ENCODE measurements at places on chromosomes 11 and 22.
A peak's percentile ranks its signal among the peaks of the same experiment; 100 is the strongest.

DNA sequence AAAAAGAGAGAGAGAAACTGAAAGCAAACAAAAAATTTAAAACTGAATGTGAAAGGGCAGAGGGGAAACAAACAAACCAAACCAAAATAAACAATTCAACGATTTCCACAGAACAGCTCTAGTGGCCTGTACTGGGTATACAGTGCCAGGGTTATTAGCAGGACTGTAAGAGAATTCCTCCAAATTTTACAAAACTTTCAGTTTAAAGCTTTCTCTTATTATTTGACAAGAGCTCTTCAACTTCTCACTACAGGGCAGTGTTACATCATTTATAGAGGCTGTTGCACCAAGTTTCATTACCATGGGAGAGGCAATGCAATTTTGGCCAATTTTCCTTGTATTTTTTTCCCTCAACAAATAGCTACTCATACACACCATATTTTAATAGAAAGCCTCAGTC is 44.3 kb upstream of the CLPB start:
- no peak for DNase-seq

DNA sequence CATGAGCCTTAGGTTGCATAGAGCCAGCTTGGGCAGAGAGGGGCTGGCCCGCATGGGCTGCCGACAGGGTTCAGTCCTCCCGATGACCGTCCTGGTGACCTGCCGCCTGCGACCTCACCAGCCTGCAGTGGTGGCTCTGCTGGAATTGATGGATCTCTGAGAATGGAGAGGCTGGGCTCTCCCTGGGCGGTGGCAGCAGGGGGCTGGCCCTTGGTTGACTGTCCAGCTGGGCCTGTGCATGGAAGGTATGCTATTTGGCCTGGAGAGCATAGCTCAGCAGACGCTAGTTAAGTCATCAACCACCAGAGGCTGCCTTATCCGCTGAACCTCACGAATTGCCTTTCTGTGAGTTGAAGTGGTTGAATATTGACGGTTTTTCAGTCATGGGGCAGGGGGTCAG is 19.7 kb downstream of the GRAMD4 start:
- DNase-seq = no peak

DNA sequence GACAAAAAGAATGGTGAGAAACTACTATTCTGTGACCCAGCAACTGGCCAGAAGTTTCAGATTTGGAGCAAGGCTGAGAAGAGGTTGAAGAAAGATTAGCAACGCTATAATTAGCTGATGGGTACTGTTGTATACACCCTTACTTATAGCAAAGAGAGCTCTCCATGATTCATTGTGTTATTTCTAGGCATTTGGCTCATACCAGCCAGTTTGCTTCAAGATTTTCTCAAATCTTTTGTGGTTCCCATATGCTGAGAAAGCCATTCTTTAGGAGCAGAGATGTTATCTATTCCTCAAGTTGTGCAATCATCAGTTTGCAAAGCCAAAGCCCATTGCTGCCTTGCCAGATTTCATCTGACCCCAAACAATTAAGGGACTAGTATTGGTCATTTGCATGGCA is 179.4 kb downstream of the ETS1 start:
- no peak for DNase-seq

GRCh38 chr11:123707206-123707605 is 34.3 kb downstream of the ZNF202 start:
- DNase-seq = no peak

DNA sequence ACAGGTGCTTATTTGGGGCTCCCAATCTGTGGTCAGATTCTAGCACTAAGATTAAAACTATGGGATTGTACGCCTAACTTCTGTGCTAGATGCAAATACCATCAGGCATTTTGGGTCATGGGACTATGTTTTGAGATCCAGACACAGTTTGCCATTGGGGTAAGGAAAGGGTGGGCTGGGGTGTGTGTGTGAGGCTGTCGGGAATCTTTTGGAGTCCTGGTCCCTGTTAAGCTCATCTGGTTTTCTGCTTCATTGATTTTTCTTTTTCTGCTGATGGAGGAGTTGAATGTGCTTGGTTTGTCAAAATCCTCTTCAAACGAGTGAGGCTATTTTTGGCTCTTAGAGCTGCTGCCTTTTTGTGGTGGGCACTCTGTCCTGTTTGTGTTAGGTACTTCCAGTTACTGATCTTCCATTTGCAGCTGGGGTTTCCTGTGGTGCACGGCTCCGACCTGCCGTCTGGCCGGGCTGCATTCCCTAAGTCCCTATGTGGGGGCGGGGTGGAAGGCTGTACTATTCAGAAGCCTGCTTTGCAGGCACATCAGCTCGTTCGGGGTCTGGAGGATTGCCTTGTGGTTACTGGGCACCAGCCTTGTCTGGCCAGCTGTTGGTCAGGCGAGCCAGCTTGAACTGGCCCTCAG is 2.9 kb downstream of the BCR start:
- peak; percentile 71 for DNase-seq

- no peak for DNase-seq
Observed at GRCh38 chr11:83689144-83689780, 403.1 kb upstream of the CCDC90B start.

- no peak for DNase-seq
Observed at GRCh38 chr11:119109843-119110242, 2.7 kb downstream of the C2CD2L start.

DNA sequence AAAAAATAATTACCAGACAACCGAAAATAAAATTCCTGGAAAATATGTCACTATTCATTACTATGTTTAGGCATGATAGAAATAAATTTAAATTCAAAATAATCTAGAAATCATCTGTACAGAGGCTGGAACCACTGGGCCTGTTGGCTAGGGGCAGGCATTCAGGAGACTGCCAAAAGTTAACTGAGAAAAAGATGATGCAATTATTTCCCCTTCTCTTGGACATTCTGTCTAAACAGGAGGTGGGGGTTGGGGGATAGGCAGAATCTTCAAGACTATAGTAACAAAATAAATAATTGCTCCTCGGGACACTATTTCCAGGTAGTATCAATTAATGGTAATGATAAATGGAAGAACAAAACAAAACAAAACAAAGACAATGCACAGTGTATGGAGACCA is 14.1 kb downstream of the BTBD10 start:
- DNase-seq = no peak

DNA sequence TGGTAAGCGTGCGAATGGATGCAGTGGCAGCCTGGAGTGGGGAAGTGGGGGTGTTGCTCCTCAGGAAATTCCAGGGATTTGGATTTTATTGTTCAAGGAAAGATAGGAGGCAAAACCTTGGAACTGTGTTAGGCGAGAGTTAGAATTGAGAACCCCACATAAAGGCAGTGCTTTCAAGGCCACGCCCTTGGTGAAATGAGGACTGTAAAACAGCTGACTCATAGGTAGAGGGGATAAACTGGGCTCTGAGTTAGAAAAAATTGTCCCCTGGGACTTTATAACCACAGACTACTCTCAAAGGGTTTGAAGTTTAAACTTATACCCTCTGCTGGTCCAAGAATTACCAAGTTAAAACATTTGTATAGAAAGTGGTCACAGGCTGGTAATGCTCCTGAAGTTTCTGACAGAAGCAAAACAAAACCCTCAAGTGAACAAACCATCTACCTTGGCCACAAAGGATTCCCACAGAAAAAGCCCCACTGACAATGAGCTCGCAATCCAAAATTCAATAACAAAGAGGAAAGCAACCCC is 250.3 kb upstream of the TBCEL start:
- DNase-seq = no peak

DNA sequence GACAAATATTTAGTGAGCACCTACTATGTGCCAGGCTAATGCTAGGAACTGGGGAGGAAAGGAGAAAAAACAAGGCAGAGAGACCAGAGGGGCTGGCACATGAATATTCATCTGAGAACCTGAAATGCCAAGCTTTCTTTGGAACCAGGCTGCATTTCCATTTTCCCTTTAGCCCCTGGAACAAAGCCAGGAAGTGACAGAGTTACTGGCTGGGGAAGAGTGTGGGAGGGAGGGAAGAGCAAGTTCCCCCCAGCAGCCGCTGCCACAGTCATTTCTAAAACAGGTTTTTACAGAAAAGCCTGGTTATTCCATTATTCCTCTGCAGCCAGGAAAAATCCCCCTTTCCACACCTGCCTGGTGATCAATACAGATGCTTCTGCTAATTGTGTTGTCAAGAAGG is 97.0 kb downstream of the SPON1 start:
- DNase-seq = no peak

DNA sequence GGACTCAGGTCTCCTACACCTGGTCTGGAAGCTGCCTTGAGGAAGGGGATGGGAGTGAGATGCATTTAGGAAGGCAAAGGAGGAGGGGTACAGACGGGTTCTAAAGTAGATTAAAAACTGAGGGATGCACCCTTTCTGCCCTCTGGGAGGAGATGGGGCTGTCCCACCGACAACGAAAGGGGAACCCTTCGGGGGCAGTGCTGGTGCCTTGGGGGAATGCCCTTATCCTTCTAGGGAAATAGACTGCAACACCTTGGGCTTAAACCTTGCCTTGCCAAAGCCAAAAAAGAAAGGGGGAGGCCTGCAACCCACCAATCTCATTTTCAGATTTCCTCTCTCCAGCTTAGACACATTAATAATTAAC is 89.8 kb downstream of the PLEKHA7 start:
- no peak for DNase-seq

DNA sequence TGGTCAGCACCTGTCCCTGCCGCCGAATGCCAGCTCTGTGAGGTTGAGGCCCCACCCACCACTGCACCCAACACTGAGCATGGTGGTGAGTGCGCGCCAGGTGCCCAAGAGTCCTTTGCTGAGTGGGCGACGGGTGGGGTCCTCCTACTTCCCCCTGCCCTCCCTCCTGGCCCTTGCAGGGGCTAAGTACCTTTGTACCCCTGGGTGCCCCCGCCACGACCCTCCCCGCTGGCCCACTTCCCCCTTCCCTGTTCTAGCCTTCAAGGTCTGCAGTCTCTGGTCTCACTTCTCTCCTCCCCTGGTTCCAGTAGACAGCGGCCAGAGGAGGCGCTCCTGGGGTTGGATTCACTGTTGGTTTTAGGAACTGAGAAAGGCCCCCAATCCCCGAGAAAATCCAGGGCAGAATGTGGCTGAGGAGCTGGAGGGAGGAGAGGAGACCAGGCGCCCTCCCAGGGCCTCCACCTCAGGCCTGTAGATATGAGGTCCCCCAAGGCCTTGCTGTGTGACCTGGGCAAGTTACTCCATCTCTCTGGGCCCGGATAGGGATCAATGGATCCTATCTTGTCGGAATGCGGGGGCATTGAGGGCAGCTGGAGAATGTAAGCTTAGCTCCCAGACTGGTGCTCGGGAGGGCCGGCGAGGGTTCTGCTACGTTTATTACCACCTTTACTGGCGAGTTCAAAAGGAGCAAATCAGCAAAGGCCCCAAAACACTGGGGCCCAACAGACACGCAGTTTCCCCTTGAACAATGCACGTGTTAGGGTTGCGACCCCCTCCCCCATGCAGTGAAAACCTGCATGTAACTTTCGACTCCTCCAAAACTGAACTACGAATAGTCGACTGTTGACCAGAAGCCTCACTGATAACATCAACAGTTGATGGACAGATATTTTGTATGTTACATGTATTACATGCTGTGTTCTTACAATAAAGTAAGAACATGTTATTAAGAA is 31.9 kb upstream of the SMIM38 start:
- DNase-seq = no peak

DNA sequence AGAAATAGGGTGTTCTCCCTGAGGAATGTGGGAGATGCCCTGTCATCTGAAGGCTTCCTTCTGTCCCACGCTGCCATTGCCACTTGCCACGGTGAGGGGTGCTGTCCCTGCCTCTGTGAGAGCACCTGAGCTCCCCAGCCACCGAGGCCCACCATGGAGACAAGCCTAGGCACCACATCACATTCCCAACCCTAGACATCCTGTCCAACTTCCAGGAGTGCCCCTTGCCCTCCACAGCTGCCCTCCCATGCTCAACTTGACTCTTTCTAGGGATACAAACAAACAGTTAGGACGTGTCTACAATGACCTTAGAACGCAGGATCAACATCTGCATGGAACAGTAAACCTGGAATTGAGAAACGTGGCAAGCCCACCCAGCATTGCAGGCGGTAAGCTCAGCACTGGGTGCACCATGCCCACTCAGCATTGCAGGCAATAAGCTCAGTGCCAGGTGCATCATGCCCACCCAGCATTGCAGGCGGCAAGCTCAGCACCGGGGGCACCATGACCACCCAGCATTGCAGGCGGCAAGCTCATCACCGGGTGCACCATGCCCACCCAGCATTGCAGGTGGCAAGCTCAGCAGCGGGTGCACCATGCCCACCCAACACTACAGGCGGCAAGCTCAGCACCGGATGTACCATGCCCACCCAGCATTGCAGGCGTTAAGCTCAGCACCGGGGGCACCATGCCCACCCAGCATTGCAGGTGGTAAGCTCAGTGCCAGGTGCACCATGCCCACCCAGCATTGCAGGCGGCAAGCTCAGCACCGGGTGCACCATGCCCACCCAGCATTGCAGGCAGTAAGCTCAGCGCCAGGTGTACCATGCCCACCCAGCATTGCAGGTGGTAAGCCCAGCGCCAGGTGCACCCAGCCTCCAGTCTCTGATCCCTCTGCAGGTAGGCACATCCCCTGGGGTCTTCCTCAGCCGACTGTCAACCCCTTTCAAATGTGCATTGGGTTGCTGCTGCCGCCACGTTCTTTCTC is 1463.9 kb downstream of the TBC1D22A start:
- DNase-seq = no peak

DNA sequence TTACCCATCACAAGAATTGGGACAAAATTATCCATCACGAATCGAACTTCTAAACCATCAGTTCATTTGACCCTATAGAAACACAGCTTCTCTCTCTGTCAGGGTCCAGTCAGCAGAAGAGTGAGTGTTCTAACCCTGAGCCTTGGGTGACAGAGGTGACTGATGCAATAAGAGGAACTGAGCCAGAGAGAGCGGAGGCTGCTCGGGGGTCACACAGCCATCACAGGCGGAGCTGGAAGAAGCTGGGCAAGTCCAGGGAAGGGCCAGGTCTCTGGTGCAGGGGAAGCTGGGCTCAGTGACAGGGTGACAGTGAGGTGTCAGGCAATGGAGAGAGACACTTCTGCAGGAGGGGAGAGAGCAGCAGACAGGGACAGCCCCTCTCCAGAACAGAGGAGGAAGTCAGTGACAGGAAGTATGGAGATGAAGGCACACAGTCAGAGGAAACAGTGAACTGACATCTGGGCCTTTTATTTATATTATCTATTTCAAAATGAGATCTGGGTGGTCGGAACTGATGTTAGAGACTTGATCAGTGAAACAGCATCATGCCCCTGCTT is 184.0 kb upstream of the TBCEL start:
- no peak for DNase-seq

DNA sequence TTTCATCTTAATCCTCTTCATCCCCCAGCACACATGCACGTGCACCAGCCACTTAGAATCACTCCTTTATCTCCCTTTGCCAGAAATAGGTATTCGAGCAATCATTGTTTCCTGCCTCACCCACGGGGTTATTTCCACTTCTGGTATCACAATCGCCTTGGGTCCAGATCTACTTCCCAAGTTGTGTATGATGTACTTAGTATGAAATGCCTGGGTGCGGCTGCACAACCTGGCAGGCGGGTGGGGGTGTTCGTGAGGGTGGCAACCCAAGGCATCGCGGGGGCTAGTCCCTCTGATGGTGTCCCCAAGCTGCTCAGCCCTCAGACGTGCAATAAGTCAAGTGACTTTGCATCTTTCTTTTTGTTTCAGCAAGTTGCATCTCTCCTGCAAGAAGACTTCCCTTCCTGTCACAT is 475.6 kb downstream of the MIAT start:
- no peak for DNase-seq

GRCh38 chr11:6321356-6321755 is 1.1 kb upstream of the CAVIN3 start:
- DNase-seq = no peak

GRCh38 chr22:42938976-42939375 is 76.0 kb downstream of the PACSIN2 start:
- no peak for DNase-seq

All from substantia nigra (tissue), 51 donors.